LoVo (cell line): ENCODE measurements at places on chromosomes 4 and X.

- DNase-seq: peak; percentile 53
Measured at GRCh38 chrX:7372825-7373525, 225.0 kb upstream of the PUDP start.

GRCh38 chr4:169530048-169530447 lies 82.3 kb downstream of the NEK1 start:
- DNase-seq: no peak

- no peak for DNase-seq
Measured at GRCh38 chr4:76277667-76278066, 26.1 kb downstream of the FAM47E start.

DNA sequence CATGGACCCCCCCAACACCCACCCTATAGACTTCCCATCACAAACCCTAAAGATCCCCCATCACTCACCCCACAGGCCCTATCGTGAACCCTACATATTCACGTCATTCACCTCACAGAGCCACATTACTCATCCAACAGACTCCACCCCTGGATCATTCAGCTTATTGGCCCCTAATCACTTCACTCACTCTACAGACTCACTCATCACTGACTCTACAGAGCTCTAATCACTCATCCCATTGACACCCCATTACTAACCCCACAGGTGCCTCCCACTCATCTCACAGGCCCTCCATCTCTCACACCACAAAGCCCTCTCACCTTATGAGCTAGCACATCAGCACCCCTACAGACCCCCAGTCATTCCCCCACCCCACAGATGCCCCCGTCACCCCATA lies 6.3 kb upstream of the TBC1D25 start:
- DNase-seq: no peak

GRCh38 chr4:139555705-139556070 lies 331 bp downstream of the SETD7 start:
- no peak for DNase-seq

DNA sequence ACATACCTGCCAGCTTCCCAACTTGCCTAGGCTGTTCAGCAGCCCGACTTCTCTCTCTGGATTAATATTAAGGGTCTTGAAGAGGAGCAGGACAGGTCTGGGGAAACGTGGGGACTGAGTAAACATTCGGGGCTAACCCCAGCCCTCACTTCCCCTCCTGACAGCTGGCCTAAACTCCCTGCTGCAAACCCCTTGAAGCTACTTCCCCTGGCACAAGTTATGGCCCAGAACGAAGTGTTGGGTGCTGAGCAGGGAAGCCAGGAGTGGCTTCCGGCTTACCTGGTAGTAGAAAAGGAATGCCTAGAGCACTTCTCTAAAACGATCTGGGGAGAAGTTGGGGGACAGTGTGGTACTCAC lies 200.0 kb downstream of the BCOR start:
- no peak for DNase-seq

- no peak for DNase-seq
Measured at GRCh38 chr4:146506272-146506671, 15.5 kb downstream of the SLC10A7 start.

DNA sequence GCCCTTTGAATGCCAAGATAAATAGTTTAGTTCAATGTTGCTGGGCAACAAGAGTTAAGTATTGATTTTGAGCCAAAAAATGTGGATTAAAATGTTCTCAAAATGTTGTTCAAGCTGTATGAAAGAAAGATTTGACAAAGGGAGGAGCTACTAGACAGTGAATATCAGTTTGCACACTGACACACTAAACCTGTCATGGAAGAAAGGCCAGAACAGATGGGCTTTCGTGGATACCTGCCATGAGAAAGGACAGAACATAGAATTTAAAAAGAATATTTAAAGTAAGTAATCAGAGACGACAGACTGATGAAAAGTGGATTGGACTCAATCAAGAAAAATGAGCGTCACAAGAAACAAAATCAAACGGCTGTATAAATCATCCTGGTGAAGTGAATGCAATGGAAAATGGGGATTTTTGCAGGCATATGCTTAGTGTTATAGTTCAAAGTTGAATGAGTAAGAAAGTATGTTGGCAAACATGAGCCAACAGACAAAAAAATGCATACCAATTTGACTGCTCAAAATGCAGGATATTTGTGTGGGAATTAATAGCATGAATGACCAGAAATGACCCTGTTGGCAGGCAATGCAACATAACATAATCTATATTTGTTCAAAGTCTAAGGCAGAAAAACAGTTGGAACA lies 7.4 kb downstream of the PCDH18 start:
- DNase-seq: no peak

- DNase-seq: no peak
Measured at GRCh38 chr4:35315419-35315818, 928.9 kb downstream of the ARAP2 start.

GRCh38 chrX:152899111-152899873 lies 1.4 kb downstream of the ZNF185 start:
- DNase-seq: no peak

DNA sequence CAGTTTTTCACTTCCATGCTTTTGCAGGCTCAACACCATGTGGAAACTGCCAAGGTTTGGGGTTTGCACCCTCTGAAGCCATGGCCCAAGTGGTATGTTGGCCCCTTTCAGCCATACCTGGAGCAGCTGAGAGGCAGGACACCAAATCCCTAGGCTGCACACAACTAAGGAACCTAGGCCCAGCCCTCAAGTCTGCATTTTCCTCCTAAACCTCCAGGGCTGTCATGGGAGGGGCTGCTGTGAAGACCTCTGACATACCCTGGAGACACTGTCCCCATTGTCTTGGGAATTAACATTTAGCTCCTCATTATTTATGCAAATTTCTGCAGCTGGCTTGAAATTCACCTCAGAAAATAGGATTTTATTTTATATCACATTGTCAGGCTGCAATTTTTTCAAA lies 856.1 kb downstream of the TECRL start:
- no peak for DNase-seq

DNA sequence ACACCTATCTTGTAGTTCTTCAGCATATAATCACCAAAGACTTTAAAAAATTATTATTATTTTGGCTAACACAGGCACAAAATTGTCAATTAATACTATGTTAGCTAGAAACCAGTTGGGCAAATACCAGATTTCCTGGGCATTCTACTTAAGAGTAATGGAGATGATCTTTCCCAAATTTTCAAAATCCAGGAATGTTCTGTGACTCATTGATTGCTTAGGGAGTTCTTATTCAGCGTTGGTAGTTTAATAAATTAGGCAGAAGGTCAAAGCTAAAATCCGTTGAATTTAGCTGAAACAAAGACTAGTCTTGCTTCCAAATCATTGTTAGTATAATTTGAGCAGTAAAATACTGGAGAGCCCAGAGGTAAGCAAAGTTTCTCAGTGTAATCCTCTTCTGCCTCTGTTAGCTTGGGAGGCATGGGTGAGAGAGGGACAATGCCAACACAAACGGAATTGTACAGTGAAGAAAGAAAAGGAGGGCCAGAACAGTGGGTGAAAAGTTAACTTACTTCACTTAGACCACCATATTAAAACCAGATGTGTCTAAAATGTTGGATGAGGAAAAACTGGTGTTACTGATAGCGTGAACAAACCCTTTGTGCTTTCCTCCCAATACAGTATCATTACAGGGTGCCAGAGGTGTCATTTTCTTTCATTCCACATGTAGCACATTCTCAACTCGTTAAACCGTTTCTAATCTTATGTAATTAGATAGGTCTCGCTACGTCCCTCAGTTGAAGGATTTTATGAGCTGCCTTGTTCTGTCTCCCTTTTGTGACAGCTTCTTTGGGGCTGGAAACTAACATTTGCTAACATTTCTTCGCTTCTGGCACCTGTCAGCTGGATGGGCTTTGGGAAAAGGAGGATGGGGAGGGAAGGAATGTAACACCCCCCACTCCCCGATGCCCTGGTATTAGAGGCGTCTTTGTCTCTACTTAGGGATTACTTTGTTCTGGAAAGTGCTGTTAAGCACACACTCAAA lies 87.4 kb upstream of the CITED1 start:
- DNase-seq: no peak

DNA sequence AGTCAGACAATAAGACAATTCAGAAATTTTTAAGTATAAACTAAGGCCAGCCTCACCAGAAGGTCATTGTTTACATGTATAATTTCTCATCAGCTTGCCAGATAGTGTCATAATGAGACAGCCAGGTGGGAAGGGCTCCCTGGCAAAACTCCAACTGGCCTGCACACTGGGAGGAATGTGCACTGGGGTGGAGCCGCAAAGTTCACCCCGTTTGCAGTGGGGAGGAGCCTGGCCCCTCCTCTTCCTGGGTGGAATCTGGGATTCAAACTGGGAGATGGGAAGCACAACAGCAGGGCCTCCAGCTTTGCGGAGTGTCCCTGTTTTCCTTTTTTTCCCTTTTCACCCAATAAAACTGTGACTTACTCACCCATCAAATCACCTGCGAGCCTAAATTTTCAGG lies 329.9 kb downstream of the SMARCA1 start:
- peak; percentile 1 for DNase-seq

GRCh38 chr4:77662396-77662795 lies 56.8 kb downstream of the CXCL13 start:
- no peak for DNase-seq

DNA sequence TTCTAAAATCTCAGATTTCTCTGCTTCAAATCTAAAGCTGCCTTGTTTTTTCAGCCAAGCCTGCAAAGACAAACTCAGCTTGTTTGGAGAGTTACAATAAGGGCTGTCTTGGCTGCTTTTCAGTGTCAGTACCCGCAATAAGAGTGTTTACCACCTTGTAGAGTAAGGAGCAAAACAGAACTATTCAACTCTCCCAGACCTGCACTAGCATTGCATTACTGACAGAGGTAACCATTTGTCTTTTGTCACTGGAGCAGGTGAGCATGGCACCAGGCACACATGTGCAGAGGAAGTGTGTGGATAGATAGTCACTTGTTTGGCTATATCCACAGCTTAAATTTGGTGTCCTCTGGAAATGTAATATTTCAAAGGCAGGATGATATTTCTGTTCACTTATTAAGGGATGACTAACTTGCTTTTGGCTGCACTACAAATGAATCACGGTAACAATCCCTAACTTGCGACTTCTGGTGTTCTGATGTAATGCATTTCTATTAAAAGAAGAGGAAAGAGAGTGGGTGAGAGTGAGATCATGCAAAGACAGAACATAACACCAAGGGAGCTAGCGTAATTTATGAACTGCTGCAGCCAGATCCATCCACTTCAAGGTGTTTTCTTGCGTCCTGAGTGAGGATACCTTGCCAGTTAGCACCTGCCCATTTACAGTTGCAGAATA lies 38.6 kb downstream of the PTCHD1 start:
- no peak for DNase-seq

- DNase-seq: no peak
Measured at GRCh38 chr4:182206916-182207315, 36.3 kb upstream of the TENM3 start.

- DNase-seq: peak; percentile 21
Measured at GRCh38 chrX:65706041-65706828, 38.8 kb downstream of the MSN start.

DNA sequence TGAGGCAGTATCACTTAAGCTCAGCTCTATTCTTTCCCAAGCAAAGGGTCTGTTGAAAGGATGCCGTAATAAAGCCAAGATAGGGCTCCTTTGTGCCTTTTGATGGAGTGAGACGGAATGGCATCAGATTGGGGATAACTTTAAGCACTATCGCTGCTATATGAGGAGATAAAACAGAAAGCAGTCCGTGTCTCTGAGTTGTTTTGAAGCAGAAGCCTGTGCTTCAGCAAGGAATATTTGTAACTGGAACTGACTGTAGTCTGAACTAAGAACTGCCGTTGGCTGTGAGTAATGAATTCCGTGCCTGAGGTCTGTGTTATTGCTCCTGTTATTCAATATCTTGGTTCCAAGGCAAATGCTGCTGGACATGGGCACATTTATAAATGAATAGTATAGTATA lies 297.4 kb downstream of the ANKRD50 start:
- no peak for DNase-seq

GRCh38 chr4:164617426-164617825 lies 136.5 kb upstream of the SMIM31 start:
- no peak for DNase-seq

GRCh38 chrX:9316096-9316495 lies 148.8 kb upstream of the TBL1X start:
- no peak for DNase-seq

GRCh38 chr4:17512973-17513665 lies 1.2 kb upstream of the QDPR start:
- no peak for DNase-seq

DNA sequence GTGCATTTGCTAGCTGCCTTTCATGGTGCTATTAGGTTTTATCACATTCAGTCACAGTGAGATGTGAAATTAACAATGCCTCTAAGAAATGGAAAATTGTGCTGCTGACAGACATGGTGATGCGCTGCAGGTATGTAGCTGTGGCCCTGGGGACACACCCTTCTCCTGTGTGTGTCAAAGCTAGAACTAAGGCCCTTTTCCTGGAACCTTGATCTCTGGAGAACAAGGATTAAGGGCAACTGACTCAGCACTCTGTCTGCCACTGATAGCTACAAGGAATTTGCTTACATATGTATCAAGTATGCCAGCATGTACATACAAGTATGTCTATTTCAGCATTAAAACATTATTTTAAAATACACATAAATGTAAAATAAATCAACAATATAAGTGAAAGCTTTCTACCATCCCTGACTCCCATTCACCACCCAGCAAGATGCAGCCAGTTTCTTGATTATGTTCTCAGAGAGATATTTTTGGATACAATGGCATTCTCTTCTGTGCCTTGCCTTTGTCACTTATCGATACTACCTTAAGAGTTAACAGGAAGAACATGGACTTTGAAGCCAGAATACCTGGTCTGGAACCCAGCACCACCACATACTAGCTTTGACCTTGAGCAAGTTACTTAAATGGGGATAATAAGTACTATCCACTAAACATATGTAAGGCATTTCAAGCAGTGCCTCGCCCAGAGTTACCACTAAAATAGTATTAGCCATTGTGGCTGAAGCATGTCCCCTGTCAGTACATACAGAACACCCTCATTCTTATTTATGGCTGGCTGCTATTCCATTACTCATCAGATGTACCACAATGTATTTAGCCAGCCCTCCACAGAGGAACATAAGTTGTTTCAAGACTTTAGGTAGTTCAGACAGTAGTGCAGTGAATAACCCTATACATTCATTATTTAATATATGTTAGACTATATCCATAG lies 68.5 kb downstream of the NPNT start:
- no peak for DNase-seq

- DNase-seq: no peak
Measured at GRCh38 chrX:48458711-48459110, 11.3 kb downstream of the SLC38A5 start.

- no peak for DNase-seq
Measured at GRCh38 chrX:13471269-13471668, 98.1 kb upstream of the EGFL6 start.

GRCh38 chr4:69832326-69833030 lies 27.5 kb downstream of the SULT1E1 start:
- peak; percentile 78 for DNase-seq
